Activated CD4-positive, alpha-beta T cell treated with anti-CD3 and anti-CD28 coated beads, Interleukin-2, amount 50 U/mL, for 16 hours (primary cell): ENCODE measurements at places on chromosomes 1 and 21.

DNA sequence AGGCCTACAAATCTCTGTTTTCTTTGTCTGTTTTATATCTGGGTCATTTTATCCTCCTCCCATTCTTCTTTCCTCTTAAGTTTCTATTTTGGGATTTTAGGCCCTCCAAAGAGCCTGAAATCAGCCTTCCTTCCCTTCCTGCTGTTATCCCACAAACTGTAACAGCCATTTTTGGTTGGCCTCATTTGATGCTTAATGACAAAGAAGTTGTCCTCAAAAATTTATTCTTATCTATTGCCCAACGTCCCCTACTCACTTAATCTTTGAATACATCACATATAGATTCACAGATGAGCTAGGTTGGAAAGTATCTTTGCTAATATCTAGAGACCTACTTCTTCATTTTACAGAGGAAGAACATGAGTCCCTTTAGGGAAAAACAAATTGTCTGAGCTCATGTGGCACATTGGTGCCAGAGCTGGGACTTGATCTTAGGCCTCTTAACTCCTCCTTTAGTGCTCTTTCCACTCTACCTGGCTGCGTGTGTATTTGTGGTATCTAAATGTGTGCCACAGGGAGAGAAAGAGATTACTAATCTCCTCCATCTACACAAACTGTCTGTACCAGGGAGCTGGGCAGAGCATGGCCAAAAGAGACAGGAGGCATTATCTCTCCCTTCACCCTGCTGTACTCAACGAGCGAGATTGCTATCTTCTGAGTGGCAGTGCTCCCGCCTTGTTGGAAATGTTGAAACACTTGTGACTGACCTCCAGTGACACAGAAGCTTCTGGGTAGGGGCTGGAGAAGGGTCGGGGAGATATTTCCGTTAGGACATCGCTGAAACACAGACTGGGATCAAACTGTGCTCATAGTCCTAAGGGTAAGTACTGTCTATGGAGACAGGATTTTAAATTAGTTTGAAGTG, 30.1 kb downstream of the RHEX start:
- no peak for DNase-seq

DNA sequence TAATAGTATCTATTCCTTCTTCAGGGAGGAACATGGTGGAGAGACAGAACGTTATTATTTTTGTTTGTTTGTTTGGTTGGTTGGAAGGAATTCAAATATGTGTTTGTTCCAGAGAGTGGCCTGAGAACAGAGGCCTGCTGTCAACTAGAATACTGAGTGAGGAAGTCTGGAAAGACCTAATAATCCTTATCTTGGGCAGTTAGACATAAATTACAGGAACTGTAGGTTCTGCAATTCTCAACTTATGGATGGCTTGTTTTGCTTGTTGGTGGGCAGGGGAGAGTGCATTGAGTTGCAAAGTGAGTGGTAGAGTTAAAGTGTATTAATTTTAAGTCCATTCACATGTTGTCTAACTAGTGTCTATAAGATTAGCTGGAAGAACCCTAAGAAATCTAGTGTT, 197.6 kb downstream of the BACH1 start:
- DNase-seq: no peak

- DNase-seq: peak; percentile 50
Measured at GRCh38 chr1:11858968-11859871, 475 bp upstream of the NPPB start.

DNA sequence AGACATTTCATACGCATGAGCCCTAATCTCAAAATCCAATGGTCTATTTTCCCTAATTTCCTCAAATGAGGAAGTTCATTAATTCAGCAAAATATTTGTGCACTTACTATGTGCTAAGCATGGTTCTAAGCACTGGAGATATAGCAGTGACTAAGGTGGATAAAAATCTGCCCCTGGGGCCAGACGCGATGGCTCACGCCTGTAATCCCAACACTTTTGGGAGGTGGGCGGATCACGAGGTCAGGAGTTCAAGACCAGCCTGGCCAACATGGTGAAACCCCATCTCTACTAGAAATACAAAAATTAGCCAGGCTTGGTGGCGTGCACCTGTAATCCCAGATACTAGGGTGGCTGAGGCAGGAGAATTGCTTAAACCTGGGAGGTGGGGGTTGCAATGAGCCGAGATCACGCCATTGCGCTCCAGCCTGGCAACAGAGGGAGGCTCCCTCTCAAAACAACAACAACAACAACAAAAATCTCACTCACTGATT, 4.3 kb upstream of the MIIP start:
- DNase-seq: no peak

DNA sequence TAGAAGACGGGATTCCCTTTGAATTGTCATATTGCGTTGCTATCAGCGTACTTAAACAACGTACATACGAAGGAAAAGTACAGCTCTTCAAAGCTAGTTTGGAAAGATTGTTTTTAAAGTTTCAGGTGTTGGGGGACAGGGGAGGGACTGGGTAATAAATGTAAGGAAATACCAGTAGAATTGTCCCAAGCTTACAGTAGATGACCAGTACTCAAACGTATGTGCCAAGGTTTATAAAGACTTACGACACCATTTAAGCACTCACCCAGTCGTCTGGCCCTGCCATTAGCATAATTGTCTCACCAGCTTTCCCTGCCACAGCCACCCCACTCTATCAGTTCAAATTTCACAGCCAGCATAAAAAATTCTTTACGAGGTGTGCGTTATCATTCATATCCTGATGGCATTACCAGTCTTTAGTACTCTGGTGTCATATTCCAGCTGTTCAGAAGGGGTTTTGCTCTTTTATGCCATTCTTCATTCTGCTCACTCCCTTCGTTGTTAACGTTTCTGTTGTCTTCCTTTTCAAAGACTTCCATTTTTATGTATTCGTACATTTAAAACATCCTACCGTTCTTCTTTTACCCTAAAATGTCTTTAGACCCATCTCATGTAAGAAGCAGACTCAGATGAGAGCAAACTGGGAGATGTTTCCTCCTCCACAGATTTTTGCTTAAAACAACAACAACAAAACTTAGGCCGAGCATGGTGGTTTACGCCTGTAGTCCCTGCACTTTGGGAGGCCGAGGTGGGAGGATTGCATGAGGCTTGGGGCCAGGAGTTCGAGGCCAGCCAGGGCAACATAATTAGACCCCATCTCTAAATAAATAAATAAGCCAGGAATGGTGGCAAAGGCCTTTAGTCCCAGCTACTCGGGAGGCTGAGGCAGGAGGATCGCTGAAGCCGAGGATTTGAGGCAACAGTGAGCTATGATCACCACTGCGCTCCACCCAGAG, 1.0 kb upstream of the HP1BP3 start:
- DNase-seq: no peak

DNA sequence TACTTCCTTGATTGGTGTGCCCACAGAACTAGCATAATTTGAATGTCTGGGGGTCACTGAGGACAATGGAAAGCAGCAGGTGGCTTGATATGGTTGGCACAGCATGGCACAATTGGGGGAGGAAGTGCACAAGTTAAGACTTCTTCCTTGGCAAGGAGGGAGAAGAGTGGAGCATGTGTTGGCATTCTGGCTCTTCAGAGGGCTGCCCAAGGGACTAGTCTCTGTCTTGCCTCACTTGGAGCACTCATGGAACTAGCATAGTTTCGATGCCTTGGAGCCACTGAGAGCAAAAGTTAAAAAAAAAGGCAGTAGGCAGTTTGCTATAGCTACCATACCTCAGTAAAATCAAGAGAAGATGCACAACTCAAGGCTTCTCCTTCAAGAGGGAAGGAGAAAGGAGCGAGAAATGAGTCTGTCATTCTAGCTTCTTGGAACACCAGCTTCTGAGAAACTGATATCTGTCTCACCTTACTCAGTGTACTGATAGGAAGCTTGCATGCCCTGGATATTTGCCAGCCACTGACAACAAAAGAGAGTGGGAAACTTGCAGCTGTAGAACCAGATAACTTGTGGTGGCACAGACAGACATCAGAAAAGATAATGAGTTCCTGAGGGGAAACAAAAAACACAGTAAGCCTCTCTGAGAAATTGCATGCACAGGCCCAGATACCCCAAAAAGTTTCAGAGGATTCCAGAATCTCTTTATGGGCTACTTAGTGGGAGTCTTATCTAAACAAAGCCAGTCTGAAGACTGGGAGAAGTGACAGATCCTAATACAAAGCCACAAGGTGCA, 207.5 kb upstream of the SAMSN1 start:
- peak; percentile 32 for DNase-seq

- DNase-seq: peak; percentile 71
Measured at GRCh38 chr1:149844101-149844500, 55.3 kb upstream of the BOLA1 start.

DNA sequence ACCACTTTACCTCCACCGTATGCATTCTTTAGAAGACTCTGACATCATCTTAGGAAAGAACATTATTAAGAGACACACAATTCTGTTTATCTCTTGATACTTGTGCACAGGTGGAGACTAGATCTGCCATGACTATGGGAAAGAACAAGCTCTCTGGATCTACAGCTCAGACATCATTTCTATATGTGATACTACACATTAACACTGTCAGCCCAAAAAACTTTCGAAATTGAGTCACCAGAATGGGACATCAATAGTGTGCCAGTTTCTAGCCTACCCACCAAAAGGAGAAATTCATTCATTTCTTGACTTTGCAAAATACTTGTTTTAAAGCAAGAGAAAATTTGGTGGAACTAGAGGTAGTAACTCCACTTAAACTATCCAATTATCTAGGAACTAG, 6.0 kb upstream of the EVI5 start:
- peak; percentile 34 for DNase-seq

GRCh38 chr1:245645406-245645805, 490.6 kb downstream of the KIF26B start:
- no peak for DNase-seq

GRCh38 chr1:201791779-201792173, 37.2 kb upstream of the IPO9 start:
- no peak for DNase-seq

- no peak for DNase-seq
Measured at GRCh38 chr1:152160576-152160975, 1.5 kb upstream of the RPTN start.

DNA sequence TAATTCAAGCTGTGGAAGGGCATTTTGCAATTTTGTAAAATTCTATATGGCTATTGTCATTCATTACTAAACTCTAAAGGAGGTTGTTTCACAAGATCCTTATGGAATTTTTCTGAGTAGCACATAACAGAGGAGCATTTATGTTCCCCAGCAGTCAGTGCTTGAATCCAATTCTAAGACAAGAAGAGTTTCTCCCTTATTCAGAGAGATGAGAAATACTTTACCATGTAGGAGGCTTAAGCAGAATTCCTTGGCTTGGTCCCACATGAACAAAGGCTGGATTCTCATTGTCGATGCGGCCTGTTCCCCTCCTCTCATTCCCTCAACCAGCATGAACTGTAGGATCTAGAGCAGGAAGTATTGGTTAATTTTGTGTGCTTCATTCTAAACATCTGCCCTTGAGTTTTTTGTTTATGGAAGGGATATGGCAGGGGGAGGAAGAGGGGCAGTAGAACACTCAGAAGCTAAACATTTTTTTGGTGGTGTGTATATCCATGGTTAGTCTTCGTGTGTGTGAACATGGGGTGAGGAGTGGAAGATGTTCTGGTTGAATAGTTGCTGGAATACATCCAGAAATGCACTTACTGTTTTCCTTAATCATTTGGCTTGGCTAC, 74.3 kb downstream of the LAMC1 start:
- no peak for DNase-seq

- no peak for DNase-seq
Measured at GRCh38 chr1:164576291-164577271, 17.6 kb downstream of the PBX1 start.

DNA sequence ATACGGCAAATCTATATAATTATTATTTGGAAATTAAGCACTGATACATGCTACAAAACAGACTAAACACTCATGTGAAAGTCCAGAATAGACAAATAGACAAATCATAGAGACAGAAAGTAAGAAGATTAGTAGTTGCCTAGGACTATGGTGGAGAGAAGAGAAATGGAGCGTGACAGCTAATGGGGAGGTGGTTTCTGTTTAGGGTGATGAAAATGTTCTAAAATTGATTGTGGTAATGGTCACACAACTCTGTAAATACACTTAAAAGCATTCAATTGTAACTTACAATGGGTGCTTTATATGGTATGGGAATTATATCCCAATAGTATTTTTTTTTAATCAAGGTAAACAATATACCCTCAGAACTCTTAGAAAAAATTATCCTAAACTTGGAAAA, 20.4 kb upstream of the ITLN2 start:
- DNase-seq: no peak

DNA sequence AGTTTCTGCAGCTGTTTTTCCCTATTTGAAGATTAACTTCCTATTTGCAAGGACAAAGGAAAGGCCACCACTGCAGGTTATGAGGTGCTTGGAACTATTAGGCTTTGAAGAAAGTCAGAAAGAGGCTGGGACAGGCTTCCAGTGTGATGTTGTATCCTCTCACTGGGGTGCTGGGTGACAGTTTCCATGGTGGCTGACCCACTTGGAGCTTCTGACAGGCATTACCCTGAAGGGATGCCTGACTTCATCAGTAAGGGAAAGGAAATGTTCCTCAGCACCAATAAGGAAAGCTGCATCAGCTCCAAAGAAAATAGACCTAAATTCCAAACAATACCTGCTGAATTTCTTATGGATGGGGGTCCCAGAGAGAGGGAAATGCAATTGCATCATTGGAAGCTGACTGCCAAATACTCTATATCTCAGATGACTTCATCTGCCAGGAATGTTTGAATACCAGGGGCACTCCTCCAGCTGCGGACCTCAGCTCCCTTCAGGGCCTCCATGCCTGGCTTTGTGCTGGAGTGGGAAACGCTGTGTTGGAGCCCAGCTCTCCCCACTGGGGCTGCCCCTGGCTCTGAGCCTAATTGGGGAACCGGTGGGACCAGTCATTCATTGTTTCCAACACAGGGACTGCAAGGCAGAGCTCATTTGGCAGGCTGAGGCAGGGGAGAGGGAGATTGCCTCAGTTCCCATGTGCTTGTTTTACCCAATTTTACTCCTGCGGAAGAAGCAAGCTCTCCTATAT, 76.6 kb downstream of the RGL1 start:
- no peak for DNase-seq

GRCh38 chr1:19814681-19815503, at the start of gene RNF186:
TSS of gene RNF186 (minus strand) at chr1:19815283. CDS start at chr1:19815101, 182 bp downstream.
- no peak for DNase-seq

DNA sequence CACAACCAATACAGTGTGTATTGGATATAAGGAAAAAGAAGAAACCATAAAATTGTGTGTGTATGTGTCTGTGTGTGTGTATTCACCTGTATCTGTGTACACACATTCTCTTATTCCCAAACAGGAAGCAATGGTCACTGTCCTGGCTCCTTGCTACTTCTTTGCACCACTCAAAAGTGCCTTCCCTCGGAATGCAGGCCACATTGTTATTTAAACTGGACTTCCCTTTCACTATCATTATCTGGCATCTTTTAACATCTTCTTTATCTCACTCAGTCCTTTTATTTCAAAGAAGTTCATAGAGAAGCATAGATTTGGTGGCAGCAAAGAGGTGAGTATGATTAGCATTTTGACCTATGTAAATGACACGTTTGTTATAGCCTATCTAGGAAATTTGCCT, 803.7 kb downstream of the NCAM2 start:
- no peak for DNase-seq

DNA sequence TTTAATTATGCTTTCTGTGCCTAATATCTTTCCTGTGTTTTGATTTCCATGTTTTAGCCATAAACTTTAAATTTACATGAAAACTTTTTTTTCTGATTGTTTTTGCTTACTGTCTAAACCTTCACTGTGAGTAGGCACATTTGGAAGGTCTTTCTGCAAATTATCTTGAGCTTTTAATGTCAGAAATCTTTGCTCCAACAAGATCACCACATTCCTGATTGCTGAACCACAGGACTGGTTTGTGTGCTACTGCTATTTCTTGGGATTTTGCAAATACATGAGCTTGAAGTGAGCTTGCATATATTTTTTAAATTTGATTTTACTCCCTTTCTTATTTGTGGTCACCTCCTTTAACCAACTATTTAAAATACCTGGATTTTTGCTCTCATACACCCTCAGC, 61.3 kb downstream of the PTBP2 start:
- no peak for DNase-seq
